ENCODE measurements at places on chromosomes 6 and 20.

- DNase-seq, result no peak
These were observed 26.1 kb downstream of the CEP57L1 start for GRCh38 chr6:109121411-109121810.

GRCh38 chr6:104381907-104382306, 477.8 kb downstream of the HACE1 start:
- no peak for DNase-seq

GRCh38 chr6:119470893-119471542, 121.5 kb upstream of the MAN1A1 start:
- DNase-seq, result no peak

GRCh38 chr6:149918151-149918905, 4.6 kb downstream of the RAET1G start:
- no peak for DNase-seq

GRCh38 chr20:9203081-9203447, 134.2 kb downstream of the PLCB4 start:
- DNase-seq, result no peak

Measured in NCI-H1092 (cell line).